Foreskin fibroblast (primary cell): ENCODE measurements at places on chromosomes 13 and 19.

- DNase-seq: no peak
Observed at GRCh38 chr13:58085274-58085673, 453.7 kb downstream of the PCDH17 start.

DNA sequence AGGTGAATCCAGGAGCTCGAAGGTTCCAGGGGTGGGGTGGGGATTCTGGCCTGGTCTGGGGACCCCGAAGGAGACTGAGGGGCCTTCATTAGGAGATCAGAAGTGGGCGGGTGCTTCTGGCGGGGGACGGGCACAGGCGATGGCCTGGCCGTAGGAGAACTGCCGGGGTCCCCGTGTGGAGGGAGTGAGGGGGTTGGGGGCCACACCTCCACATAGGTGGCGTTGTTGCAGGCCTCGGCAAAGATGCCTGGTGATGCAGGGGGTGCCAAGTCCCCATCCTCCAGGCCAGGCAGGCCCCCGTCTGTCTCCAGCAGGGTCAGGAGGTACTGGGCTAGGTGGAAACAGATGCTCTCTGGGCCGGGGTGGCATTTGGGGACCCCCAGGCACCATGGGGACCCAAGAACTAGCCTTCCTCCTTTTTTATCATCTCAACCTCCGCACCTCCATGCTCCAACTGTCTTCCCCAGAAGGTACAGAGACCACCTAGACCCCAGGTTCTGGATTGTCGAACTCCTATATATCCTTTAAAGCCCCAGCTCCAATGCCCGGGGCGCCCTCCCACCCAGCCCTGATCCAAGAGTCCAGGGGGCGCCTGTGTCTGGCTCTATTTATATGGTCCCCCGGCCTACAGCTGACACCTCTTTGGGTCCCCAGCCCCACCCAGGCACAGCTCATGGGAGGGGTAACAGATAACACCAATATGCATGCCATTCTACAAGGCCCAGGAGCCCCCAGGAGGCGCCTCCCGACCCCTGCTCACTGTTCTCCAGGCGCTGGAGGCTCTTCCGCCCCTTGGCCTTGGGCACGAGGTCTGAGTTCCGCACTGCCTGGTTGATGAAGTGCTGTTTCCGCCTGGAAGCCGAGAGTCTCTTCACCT, 8.2 kb downstream of the RNU6-9 start:
- DNase-seq: no peak

GRCh38 chr13:93767180-93767916, 540.7 kb downstream of the GPC6 start:
- DNase-seq: no peak

DNA sequence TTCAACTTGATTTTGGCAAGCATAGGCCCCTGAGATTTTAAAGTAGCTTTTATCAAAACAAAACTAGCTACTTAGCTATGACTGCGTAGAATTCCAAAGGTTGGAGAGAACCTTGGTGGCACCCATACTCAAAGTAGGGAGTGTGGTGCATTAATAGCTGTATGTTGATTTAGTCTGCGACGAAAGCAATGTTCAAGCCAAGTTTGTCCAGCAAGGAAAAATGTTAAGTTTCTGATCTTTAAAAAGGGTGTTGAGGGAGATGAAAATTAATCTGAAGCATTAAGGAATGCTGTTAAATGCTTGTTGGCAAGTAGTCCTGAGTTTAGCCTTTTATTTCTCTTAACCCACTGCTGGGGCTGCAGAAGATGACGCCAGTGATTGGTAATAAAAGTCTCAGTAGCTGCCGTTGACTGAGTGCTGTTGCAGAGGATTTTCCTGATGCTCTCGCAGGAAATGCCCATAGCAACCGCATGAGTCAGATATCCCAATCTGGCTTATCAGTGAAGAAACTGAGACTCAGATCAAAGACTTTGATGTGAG, 75.9 kb upstream of the RNF113B start:
- peak; percentile 79 for DNase-seq

- no peak for DNase-seq
Observed at GRCh38 chr13:105959876-105960275, 575.6 kb downstream of the EFNB2 start.

GRCh38 chr13:72638059-72638815, 89.2 kb downstream of the MZT1 start:
- DNase-seq: no peak

DNA sequence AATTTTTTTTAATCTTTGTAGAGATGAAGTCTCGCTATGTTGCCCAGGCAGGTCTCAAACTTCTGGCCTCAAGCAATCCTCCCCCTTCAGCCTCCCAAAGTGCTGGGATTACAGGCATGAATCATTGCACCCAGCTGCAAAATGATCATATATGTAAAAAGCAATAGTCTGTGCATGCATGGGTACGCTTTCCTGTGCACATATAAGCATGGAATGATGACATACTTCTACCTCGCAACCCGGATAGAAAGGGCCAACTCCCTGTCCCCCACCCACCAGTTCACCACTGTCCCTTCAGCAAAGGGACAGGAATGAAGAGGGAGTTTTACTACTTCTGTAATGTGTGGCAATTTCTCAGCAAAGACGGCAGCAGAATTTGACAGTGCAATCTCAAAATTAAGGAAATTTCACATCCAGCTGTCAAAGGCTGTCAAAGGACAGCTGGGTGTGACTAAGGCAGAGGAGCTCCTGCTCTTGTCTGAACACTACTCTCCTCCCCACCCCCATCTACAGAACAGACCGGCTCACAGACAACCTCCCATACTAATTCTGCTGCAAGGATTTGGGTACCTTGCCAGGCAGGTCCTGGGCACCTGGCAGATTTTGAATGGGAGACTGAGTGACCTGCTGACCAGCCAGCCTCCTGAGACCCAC, 95.6 kb downstream of the TSHZ3 start:
- DNase-seq: no peak
